ENCODE measurements at places on chromosomes 6 and 20.

GRCh38 chr6:35038076-35038475 is 103.1 kb downstream of the TCP11 start:
- DNase-seq, result no peak

- DNase-seq, result no peak
Observed at GRCh38 chr6:107207251-107207873, 92.0 kb upstream of the BEND3 start.

DNA sequence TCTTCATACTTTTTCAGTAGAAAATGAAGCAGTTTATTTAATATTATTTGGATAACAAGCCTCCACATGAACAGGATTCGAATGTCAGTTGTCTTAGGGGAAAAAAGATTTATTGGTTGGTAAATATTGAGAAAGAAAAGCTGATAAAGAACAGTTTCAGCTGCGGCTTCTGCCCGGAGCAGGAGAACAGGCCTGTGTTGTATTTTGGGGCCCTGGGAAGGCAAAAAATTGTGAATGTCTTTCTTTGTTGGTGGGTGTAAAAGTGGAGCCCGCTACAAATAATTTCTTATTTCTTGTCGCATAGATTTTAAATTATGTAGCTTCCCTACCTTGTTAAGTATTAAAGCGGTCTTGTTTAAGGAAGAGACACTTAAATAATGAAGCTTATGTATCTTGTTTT is 90.5 kb upstream of the PAX1 start:
- DNase-seq, result no peak

DNA sequence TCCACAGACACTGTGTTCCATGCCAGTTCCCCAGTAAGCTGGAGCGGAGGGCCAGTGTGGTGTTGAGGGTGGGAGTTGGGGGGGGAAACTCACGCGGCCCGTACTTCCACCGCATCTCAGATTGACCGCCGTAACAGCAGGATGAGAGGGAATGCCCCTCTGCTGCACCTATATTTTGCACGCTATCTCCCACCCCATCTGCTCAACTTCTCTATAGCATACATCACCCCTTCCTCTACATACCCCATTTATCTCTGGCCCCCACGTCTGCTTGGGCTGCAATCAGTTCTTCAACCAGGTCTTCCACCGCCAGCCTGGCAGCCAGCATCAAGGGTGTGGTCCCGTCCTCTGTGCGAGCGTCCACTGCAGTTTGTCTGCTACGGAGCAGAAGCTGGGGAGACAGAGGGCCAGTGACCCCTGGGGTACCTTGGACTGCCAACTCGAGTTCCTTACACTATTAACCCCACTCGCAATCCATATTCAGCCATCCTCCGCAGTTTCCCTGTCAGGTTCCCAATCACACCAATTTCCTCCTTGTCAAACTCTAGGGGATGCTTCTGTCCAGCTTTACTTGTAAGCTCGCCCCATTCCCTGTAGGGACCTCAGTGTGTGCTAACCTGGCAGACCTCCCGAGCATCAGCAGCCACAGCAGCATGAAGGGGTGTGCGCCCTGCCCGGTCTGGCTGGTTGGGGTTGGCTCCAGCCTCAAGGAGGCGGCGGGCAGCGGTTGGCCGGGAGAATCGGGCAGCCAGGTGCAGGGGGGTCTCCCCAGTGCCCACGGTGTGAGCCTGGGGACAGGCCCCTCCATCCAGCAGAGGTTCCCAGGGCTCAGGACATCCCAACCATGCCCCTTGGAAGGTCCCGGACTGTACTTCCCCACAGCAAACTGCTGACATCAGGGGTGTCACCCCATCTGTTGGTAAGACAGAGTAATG is 4.5 kb upstream of the GPSM3 start:
- no peak for DNase-seq

DNA sequence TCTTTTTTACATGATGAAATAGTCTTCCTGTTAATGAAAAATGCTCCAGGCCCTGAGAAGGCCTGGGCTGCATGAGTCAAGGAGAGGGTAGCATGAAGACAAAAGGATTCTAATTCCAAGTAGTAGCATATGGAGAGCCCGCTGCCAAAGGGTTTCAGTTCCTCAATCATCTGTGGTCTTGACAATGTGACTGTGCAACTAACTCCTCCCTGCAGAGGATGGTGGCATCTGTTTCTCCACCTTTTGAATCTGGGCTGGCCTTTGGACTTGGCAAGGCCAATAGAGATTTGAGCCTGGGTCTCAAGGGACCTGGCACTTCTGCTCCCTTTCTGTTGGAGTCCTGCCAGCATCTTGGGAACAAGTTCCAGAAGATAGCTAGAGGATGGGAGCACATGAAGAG is 35.1 kb upstream of the ANKEF1 start:
- no peak for DNase-seq

- DNase-seq, result no peak
Observed at GRCh38 chr20:62197801-62198200, 15.0 kb downstream of the MTG2 start.

GRCh38 chr6:153411070-153411648 is 280.1 kb upstream of the RGS17 start:
- DNase-seq, result no peak

- DNase-seq, result no peak
Observed at GRCh38 chr20:51542033-51542570, 417 bp downstream of the NFATC2 start.

DNA sequence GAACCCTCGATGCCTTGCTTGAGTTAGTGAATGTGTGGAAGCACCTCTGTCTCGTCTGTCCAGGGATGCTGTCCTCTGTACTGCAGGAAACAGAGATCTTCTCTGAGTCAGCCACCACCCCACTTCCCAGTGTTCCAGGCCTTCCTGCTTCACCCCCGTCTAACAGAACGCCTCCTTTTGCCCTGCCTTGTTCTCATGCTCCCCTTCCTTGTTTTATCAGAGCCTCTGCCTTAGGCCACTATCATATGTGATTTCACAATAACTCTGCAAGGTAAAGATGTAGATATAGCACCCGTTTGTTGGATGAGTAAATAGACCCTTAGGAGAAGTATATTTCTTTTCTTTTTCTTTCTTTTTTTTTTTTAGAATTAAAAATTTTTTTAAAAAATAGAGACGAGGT is 106.7 kb upstream of the CLDN20 start:
- no peak for DNase-seq

DNA sequence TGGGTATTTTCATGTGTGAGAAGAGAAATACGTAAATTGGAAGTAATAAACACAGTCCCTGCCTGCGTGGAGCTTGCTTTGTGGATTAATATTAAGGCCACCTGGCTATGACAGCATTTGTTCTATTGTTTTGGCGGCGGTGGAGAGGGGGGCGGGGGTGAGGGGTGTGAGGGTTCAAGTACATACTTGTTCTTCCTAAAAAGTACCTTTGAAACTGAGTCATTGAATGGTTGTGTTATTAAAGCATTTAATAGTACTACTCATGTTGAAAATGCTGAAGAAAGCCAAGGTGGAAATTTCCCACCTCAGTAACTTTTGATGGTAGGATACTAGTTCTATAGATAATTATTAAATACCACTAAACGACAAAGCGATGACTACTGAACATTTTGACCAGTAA is 95.0 kb downstream of the FOXC1 start:
- DNase-seq, result no peak

GRCh38 chr20:56328861-56329260 is 29.9 kb upstream of the FAM210B start:
- DNase-seq, result peak; percentile 10

- DNase-seq, result no peak
Observed at GRCh38 chr6:166301611-166302529, 6.3 kb downstream of the PRR18 start.

- peak; percentile 95 for DNase-seq
Observed at GRCh38 chr6:37074053-37074827, 68.8 kb downstream of the FGD2 start.

DNA sequence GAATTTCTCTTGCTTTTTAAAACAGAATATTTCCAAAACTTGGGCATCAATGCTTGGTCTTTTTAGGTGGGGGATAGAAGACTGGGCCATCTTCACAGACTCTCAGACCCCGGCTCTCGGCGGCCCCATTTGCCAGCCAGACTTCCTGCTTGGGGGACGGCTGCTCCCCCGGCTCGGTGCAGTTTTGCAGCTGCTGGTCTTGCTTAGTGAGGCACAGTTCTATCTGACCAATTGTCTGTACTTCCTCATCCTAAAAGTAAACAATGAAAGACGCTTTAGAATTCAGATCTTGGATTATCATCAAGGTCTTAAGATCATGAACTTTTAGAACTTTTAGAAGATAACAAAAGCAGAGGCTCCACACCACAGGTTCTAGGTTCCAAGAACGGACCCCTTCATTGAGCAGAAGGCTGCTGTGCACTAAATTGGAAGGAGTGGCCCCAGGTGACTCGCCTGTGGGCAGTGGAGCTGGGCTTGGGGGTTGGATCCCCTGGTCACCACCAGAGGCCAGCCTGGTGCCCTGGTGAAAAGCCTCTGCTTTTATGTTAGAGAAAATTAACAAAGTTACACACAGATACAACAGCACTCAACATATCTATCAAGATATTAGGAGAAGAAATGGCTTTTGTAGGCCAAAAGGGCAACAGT is 26.7 kb downstream of the RNASET2 start:
- no peak for DNase-seq

GRCh38 chr6:5205877-5206850 is 54.6 kb downstream of the LYRM4 start:
- no peak for DNase-seq

GRCh38 chr20:22684072-22684762 is 99.8 kb upstream of the FOXA2 start:
- DNase-seq, result peak; percentile 68

DNA sequence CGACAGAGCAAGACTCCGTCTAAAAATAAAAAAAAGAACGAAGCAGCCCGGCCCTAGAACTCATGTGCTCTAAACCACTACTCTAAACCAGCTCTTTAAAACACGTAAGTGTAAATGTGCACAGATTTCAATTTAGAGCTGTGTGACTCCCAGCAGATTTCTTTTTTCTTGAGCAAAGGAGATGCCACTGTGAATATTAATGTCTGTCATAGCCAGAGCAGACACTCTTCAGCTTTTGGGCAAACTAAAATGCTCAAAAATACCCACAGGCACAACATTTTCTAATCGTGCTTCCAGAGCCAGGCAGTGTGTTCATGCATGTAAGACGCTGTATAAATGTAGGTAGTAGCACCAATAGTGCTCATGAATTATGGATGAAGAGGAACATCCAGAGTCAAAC is 218.9 kb upstream of the PLCB4 start:
- DNase-seq, result no peak

DNA sequence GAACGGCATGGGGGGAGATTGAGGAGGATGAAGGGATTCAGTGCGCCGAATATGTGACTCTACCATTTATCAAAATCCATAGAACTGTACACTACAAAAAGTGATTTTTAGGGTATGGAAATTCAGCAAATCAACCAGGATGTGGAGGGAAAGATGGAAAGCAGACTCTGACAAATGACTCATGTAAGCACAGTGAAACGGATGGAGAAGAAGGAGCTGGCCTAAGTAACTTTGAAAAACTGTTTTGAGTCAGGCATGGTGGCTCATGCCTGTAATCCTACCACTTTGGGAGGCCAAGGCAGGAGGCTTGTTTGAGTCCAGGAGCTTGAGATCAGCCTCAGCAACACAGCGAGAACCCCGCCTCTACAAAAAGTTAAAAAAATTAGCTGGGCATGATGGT is 39.2 kb downstream of the MUC22 start:
- DNase-seq, result peak; percentile 54

DNA sequence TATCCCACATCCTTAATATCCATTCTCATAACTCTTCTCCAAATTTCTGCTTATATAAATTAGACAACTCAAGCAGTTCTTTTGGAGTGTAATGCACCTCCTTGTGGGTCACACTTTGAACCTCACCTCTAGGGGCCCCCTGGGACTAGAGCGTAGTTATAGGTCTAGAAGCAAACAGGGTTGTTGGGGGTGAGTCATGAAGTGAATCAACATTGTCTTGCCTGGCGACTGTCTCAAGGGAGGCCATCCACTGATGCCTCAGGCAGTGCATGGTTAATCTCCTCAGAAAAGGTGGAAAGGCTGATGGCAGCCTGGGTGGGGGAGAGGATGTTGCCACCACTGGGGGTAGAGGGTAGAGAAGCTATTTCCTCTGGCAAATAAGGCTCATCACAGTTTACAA is 129.1 kb downstream of the TNFRSF21 start:
- DNase-seq, result peak; percentile 90

- DNase-seq, result peak; percentile 38
Observed at GRCh38 chr6:82741325-82741995, 324.2 kb downstream of the UBE3D start.

GRCh38 chr6:30344191-30344867 is 627 bp upstream of the RPP21 start:
- no peak for DNase-seq

- DNase-seq, result no peak
Observed at GRCh38 chr20:49411221-49411925, 71.1 kb downstream of the KCNB1 start.

Measured in fibroblast of mammary gland (primary cell).